ENCODE measurements at places on chromosomes 5 and 9.

DNA sequence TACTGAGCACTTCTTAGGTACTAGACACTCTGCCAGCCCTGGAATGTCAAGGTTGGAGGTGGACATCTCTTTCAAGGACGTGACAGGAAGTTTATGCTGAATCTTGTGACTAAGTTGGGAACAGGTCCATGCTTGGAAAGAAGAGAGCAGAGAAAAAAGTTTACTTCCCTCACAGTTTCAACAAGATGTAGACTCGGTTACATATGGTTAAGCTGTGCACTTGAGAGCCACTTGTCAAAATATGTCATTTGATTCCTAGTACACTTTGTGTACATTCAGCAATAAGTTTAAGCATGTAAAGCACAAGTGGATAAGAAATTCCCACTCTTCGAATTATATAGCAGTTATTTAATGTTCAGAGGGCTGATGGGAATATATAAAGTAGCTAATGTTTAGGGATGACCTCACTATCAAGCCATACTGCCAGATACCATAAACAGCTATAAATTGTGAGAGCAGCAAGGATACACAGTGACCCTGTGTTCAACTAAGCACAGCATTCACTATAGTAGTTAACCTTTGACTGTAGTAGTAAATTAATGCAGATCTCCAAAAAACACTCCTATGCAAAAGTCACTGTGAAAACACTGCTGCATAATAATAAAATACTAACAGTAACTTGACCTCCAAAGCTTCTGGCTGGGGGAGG is 1944.6 kb upstream of the WWC1 start:
- DNase-seq, result no peak

- no peak for DNase-seq
Observed at GRCh38 chr9:32455738-32456137, 70.3 kb downstream of the RIGI start.

- DNase-seq, result peak; percentile 53
Observed at GRCh38 chr9:27529316-27530278, at the start of gene MOB3B. Gene MOB3B (minus strand): TSS chr9:27529814. CDS start chr9:27455550, 74,264 bp downstream.

DNA sequence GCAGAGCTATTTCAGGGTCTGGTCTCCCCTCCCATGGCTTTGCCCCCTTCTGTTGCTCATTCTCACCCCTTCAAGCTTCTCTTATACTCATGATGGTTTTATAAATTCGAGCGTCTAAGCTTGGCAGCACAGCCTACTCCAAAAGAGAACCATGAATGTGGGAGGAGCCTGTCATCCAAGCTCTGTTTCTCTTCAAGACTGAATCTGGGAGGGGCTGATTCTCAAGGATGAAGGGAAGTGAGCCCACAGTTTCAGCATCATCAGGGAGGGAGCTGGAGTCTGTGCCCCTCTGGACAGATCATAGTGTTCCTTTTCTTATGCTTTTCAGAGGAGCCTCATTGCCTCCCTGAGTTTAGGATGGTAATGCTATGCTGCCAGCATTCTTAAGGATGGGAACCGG is 168.6 kb downstream of the CFAP90 start:
- no peak for DNase-seq

DNA sequence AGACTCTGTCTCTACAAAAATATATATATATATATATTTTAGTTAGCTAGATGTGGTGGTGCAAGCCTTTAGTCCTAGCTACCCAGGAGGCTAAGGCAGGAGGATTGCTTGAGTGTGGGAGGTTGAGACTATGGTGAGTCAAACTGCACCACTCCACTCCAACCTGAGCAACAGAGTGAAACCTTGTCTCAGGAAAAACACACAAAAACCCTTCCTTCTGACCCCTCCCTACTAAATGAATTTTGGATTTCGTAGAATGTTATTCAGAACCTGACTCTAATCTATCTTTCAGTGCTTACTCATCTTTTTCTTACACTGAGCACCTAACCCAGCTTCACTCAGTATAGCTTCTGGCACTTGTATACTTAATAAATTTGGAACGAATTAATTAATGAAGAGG is 35.2 kb upstream of the IL7R start:
- no peak for DNase-seq

- peak; percentile 25 for DNase-seq
Observed at GRCh38 chr9:131728961-131729360, 10.9 kb downstream of the RAPGEF1 start.

Measured in activated naive CD8-positive, alpha-beta T cell treated with anti-CD3 and anti-CD28 coated beads, Interleukin-2, amount 50 U/mL, for 16 hours (primary cell).